ENCODE measurements at places on chromosomes 2 and 18.

DNA sequence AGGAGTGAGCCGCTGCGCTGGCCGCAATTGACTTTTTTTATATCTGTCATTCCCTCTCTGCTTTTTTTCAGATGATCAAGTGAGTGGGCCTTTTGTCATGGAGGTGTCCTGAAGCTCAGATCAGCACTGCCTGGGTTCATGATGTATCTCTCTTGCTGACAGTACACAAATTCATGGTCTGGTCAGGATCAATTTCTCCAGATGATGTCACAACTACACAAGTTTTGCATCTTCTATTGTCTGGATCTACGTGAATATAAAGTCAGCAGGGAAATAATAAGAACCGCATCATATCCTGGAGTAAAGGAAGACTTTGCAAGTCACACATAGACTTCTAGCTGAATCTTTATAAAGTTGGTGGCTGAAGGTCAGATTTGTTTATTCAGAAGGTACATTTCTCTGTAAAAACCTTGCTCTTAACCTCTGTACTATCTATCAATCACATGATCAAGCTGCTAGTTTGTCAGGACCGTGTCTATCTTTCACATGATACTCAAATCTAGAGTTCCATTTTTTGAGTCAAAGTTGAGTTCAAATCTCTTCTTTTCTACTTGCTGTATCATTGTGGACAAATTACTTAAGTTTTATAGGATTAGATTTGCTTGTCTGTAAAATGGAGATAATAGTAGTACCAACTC is 13.1 kb upstream of the CD28 start:
- no peak for DNase-seq

DNA sequence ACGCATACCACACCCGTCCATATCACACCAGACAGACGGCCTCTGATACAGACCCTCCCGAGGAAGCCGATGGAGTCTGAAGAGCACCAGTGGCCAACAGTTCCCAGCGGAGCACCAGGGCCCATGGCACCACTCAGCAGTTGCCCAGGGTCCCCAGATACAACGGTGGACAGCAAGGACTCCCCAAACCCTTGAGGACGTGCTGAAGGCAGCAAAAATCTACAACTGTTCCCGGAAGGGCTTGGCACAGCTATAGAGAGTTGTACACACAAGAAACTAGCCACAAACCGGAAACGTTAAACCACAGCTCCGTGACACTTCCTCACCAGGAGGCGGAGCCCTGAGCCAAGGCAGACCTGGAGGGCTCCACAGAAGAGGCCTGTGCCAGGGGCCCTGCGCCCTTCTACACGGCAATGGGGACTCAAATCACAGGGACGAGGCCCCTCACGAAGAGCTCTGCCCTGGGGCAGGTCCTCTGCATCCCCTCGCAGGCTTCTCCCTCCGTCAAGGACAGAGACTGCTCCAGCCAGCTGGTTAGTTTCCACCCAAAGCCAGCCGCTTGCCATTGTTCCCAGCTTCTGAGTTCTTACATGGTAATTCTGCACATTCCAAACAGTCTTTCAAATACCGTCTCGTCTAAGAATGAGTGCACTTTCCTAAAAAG is 133.4 kb downstream of the HDAC4 start:
- DNase-seq, result peak; percentile 83

GRCh38 chr2:10796703-10797102 is 15.9 kb downstream of the PDIA6 start:
- no peak for DNase-seq

DNA sequence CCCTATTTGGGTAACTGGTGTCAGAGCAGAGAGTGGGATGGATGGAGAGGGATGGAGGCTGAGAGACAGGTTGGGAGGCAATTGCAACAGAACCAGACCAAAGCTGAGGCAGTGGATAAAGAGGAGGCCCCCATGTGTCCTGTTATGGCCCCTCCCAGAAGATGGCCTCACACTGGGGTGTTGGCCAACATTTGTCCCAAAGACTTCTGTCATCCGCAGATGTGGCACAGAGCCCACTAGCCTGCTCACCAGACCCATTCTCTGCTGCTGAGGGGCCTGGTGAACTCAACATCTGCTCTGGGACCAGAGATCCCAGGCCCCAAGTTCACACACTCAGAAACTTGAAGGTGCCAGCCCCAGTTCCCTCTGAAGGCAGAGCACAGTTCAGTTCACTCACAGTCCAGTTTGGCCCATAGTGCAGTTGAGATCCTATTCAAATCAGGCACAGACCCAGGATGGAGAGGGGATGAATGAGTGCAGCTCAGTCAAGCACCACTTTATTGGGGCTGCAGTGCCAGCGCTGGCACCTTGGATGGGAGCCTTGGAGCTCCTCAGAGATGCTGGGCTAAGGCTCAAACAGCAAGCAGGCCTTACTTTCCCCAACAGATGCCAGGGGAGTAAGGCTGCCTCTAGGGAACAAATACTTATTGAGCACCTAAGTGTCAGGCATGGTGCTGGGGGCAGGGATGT is 189.2 kb downstream of the ZBTB7C start:
- DNase-seq, result no peak

- no peak for DNase-seq
Observed at GRCh38 chr2:239361311-239361642, 39.5 kb downstream of the HDAC4 start.

DNA sequence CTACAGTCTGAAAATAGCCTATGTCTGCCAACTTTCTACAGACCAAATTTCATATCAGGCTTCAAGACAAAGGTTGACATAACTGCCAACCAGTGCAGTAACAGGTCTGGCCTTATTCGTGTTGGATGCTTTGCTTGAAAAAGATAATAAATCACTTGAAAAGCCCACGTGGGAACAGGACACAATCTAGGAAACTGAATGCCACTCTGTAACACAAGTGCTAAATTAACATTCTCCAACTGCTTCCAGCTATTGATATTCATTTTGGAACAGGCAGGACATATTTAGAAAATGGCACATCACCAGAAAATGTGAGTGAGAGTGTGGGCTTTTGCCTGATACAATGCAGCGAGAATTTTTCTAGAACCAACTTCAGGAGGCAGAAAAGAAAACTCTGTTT is 165.9 kb upstream of the CCDC150 start:
- no peak for DNase-seq

DNA sequence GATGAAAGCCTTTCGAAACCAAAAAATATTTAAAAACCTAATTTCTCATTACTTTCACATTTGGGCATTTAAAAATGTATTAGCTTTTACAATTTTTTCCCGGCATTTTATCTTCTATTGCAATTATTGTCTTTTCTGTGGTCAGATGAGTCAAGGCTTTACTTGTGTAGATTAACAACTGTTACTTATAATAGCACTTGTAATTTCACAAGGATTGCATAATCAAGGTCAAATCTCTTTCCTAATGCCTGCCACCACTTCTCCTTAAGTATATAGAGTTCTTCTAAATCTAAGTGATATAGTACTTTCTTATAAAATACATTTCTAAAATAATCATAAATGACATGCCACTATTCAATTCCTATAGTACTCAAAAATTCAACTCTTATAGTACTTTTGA is 67.2 kb downstream of the SLC8A1 start:
- no peak for DNase-seq

DNA sequence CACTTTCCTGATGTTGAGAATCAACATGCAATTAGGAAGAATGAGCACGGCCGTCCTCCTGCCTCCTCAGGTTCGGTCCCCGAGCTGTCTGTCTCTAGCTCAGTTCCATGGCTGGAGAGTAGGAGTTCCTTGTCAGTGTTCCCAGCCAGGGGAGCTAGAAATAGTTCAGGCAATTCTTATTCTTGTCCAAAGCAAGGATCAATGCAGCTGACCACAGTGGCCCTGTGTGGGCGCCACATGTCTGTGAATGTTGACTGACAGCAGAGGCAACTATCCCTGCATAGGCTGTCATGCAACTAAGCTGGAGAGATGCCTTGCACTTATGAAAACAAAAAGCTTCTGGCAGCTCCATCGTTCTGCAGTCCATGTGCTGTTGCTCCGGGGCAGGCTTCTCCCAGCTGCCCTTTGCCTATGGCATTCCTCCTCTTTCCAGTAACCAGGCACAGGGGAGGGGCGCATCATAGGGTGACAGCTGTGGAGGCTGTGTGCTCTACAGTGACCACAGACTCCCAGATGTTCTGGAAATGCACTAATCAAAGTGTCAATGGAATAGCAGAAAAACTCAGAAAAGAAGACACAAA is 58.7 kb downstream of the PDCL3 start:
- DNase-seq, result no peak

GRCh38 chr2:204143216-204144014 is 206.9 kb downstream of the ICOS start:
- DNase-seq, result no peak

DNA sequence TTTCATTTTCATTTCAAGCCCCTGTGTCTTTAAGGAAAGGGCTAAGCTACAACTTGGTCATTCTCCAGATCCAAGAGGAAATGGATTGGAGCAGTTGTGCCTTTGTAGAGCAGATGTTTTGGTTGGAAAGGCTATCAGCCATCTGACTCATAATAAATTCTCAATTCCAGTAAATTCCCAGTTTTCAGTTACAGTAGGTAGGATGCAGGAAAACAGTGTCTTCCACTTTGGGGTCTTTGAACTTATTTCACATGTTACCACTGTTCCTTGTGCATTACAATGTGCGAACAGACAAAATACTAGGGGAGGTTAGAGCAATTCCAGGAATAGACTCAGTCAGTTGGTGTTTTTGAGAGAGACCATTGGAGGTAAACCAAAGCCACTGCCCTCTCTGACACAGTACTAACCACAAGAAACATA is 211.9 kb downstream of the BABAM2 start:
- DNase-seq, result no peak

- DNase-seq, result no peak
Observed at GRCh38 chr18:1965541-1965940, 605.8 kb downstream of the METTL4 start.

GRCh38 chr18:23588836-23589560 is 2.7 kb upstream of the NPC1 start:
- DNase-seq, result no peak

DNA sequence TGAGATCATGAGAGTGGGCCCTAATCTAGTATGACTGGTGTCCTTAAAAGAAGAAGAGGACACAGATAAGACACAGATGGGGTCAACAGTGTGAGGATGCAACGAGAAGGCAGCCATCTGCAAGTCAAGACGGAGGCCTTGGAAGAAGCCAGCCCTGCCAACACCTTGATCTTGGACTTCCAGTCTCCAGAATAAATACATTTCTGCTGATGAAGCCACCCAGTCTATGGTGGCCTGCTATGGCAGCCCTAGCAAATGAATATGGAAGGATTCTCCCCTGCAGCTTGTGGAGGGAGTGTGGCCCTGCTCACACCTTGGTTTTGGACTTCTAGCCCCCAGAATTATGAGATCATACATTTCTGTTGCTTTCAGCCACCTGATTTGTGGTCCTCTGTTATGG is 12.3 kb downstream of the CTIF start:
- no peak for DNase-seq

DNA sequence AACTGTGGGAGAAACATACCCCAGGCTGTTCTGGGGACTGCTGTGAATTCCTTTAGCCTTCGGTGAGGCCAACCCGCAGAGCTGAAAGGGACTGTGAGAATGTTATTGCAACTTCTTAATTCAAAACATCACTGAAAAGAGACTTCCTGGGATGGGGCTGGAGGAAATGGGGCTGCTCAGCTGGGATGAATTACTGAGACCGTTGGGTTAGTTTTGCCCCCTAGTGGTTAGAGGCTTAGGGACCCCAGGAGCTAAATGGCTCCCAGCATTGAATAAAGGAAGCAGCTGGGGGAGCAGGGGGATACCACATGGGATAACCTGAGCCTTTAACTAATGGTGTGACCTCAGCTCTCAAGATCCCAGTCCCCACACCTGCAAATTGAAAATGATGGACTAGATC is 941.1 kb upstream of the FANCL start:
- DNase-seq, result no peak

DNA sequence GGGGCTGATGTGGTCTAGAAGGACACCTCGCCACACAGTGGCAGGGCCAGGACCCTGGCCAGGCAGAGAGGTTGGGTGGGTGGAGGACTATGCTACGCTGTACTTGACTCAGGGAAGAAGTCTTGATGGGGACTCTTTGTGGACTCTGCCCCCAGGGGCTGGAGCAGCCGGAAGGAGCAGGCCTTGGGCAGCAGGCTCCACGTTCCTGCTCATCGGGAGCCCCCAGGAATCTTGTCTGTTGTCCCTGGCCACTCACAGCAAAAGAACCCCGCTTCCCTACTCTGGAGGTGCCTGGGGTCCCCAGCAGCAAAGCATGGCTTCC is 79.0 kb downstream of the POLR1A start:
- no peak for DNase-seq

DNA sequence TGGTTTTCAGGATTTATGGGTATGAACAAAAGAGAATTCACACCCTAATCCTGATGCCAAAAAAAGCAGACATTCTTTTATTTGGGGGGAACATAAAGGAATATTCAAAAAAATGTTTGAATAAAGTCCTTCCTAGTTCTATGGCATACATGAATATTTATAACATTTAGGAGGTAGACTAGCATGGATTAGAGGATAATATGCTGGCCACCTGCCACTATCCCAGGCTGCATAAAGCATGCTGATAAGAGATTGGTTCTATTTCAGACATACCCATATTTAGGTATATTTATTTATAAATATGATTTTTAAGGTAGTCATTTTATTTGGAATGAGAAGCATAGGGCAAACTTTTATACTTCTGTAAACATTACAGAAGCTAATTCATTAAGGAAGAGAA is 34.9 kb upstream of the MAP3K20 start:
- no peak for DNase-seq

- no peak for DNase-seq
Observed at GRCh38 chr18:64893349-64893748, 744.5 kb upstream of the LINC00305 start.

GRCh38 chr18:58429442-58429841 is 199.4 kb downstream of the ALPK2 start:
- no peak for DNase-seq

GRCh38 chr2:107936433-107937359 is 49.6 kb upstream of the SLC5A7 start:
- no peak for DNase-seq

DNA sequence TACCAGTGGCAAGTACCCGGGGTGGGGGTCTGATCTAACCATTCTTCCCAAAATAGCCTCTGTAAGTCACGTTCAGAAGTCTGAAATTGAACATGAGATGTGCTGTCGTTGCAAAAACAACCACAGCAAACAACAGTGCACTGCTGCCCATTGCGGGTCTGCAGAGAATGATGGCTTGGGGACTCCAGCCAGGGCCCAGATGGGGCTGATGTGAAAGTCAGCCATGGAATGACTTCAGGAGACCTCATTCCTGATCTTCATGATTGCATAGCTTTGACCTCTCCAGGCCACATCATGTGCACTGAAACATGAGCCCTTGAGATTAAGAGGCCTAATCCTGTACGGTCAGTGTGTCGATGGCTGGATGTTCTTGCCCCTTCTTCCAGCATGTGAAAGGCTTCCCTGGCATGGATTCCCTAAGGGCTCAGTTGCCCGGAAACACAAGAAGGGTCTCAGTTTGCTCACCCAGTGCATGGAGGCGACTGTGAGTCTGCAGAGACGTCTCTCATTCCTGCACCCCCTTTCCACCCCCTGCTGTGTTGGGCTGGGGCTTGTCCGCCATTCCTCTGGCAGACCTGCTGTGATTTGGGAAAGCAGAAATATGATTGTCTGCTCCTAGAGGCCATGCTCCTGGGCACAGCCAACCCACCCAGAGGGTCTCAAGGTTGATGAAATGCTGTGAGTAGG is 191.6 kb downstream of the SEPTIN10 start:
- no peak for DNase-seq

All from stimulated activated CD8-positive, alpha-beta memory T cell treated with anti-CD3 and anti-CD28 coated beads, Interleukin-15, amount 100 ng/mL, for 48 hours (primary cell).